ENCODE measurements at places on chromosomes 3 and 15.

- no peak for DNase-seq
Observed at GRCh38 chr3:159751752-159752151, 236.9 kb upstream of the IL12A start.

DNA sequence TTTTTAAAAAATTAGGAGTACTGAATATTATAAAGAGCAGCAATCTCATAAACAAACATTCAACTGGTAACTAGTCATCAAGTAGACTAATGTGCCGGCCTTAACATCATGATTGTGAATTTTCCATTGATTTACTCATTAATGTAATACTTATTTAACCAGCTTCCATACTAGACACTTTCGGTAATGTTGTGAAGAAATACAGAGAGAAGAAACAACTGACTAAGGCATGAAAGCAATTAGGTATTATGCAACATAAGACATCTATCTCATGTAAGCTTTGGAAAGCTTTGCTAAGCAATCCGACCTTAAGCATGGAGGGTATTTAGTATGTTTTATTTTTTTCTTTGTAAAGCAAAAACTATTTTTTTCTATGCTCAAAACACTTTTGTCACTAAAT, 108.0 kb downstream of the IL1RAP start:
- no peak for DNase-seq

DNA sequence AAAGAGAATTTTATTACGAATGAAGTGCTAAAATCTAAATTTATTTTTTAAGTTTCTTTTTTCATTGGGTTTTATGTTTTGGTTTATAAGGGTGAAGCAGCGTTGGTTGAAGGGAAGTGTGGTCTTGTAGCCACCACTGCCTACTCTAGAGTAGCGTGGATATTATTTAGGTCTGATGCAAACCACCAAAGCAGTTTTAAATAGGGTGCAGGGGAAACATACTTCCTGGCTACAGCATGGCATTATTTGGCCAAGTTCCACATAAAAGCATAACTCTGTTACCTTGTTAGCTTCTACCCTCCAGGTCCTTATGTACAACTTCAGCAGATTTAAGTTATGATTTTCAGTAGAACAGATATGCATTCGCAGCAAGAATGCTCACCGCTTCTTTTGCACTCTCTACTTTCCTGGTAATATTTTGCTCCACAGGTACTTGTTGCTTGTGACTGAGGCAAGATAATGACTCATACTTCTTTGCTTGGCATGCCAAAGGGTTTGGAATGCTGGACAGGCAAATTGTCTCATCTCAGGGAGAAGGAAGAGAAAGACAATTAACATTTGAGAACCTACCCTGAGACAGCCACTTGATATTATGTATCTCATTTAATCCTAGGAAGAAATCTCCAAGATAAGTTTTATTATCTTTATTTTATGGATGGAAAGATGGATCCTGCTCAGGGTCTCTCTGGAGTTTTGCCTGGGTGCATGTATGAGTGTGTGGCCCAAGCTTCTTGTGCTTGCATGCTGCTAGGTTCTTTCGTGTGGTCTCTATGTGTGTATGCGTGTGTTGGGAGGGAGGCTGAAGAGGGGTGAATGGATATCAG, 5.4 kb downstream of the TGFBR2 start:
- no peak for DNase-seq

DNA sequence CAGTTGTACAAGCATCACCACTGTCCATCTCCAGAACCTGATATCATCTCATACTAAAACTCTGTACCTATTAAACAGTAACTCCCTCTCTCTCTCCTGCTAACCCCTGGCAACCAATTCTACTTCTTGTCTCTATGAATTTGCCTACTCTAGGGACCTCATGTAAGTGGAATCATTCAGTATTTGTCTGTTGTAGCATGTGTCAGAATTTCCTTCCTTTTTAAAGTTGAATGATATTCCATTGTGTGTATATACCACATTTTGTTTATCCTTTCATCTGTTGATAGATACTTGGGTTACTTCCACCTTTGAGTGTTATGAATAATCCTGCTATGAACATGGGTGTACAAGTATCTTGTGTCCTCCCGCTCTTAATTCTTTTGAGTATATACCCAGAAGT, 16.6 kb downstream of the ZNF592 start:
- DNase-seq = no peak

GRCh38 chr15:62550106-62550505, 385.0 kb upstream of the C2CD4B start:
- DNase-seq = no peak

DNA sequence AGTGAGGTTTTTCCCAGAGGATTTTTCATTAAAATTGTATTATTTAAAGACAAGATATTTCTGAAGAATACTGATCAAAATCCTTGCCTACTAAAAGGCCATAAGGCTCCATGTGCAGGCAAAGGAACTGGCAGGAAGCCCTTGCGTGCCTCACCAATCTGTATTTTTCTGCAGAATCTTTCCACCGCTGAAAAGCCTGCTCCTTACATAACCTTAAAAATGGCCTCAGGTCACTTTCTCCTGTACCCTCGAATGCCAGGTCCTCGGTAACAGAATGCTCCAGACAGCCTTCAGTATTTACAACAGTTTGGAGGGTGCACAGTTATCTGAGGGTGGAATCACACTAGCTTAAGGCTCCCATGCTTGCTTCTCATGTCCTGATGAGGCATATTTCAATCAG, 3.2 kb downstream of the MORC1 start:
- no peak for DNase-seq

DNA sequence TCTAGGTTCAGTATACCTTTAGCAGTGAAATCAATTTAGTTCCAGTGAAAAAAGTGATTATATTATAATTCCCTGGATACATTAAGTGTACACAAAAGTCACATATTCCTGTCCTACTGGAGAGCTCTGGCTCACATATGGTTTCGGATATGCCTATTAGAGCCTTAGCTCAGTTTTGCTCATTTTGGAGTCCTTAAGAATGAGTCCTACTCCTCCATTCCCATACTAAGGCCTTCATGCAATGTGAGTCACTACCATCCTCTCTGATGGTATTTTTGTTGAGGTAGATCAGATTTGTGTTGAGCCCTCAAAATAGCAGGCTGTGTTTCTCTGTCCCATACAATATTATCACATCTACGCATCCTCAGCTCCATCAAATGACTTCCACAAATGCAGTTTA, 294.2 kb upstream of the COL8A1 start:
- DNase-seq = no peak

DNA sequence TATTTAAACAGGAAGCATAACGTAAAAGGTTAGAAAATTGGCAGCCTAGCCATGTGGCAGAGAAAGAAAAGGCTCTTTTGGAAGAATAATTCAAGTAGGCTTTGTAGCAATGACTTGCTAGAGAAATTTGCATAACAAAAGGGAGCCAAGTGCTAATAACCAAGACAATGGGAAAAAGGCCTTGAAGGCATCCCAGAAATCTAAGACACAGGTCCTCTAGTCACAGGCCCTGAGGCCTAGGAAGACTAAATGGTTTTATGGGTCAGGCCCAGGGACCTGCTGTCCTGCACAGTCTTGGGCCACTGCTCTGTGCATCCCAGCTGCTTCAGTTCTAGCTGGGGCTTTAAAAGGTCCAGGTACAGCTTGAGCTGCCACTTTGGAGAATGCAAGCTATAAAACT, 78.5 kb downstream of the FGF7 start:
- DNase-seq = no peak
